Right cardiac atrium (tissue), 5 donors: ENCODE measurements at places on chromosomes 2 and 18. TPM values are rescaled to one million over a fixed set of nuclear protein-coding genes. Genes with fewer than 3 reads are reported as not detected.

Gene MTCL1
- 7.4 TPM for total RNA-seq

- no peak for DNase-seq
Measured at GRCh38 chr2:163132850-163133249, 294.3 kb upstream of the KCNH7 start.

- DNase-seq, result no peak
Measured at GRCh38 chr2:146265656-146266055, 1579.2 kb upstream of the ACVR2A start.

DNA sequence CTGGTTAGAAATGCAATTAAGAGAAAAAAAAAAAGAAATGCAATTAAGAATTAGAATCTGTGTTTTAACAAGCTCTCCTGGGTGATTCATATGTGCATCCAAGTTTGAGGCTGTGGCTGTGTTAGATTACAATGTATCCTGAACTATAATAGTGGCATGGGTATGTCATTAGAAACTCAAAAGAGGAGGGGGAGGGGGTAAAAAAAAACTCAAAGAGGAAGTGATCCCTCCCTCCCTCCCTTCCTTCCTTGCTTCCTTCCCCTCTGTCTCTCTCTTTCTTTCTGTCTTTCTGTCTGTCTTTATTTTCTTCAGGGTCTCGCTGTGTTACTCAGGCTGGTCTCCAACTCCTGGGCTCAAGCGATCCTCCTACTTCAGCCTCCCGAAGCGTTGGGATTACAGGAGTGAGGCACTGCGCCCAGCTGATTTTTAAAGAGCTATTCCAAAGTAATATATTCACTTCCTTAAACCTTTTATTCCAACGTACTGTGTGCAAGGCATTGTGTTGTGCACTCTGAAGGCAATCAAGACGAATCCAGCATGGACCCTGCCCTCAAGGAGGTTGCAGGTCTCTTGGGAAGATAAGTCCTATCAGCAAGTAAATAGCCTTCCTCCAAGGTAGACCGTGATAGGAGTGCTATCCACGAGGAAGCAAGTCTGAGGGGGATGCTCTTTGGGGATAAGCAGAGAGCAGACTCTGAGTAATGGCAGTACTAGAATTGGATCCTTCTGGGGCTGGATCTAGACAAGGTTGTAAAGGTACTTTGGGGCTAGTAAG lies 35.9 kb upstream of the MCFD2 start:
- DNase-seq, result no peak

DNA sequence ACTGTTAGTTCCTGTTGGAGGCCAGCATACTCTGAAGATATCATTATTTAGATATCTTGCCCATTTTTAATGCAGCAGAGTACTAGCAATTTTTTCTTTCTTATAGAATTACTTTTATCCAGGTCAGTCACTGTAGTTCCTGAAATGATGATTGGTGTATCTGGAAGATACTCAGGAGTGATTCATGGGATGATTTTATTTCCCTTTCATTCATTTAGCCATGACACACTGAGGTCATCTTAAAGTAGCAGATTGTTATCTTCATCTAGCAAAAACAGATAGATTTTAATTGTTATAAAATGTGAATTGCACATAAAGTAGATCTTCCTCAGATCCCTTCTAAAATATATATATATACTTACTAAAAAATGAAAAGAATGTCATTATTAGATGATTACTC lies 109.1 kb downstream of the PIK3C3 start:
- no peak for DNase-seq

Gene TMEM150A
- 14.5 TPM for total RNA-seq

DNA sequence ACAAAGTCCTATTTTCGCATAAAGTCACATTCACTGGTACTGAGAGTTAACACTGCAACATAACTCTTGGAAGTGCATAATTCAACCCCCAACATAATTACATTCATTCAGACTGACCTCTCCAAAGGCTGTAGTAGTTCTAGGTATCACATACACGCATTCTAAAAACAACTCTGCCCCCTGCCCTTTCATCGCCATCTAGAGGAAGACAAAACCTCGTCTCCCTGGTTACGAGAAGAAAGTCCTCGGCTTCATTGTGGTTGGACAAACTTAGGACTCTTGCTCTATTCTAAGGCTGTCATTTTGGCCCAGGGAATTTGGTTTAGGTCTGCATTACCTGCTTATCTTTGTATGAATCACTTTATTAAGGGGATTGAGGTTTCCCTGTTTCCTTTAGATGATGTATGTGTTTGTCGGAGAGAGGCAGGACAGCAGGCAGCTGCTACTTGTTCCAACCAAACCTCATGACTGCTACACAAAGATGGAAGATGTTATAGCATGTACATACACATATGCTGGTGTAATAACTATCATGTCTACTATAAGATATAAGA lies 215.4 kb upstream of the NRXN1 start:
- DNase-seq, result no peak

DNA sequence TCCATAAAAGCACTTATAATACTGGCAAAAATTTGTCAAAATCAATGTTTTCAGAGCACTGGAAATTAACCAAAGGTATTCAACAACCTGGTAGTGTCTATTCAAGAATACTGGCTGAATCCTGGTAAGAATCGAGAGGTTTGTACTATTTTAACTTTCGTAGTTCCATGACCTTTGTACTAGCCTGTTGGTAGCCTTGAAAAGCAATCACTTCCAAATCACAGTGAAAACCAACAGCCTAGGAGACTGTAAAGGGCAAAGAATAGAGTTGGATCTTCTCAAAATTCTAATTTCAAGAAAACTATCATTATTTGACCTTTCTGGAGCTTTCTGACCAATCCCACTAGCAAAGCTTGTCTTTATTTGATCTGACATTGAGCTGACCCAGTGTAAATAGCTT lies 64.8 kb upstream of the CCDC178 start:
- DNase-seq, result no peak
